Calu3 (cell line): ENCODE measurements at places on chromosomes 1 and 21.

- no peak for DNase-seq
These were observed 154.5 kb downstream of the ACTL8 start for GRCh38 chr1:17909634-17910033.

GRCh38 chr1:234598974-234599616 lies 10.9 kb downstream of the IRF2BP2 start:
- no peak for DNase-seq

DNA sequence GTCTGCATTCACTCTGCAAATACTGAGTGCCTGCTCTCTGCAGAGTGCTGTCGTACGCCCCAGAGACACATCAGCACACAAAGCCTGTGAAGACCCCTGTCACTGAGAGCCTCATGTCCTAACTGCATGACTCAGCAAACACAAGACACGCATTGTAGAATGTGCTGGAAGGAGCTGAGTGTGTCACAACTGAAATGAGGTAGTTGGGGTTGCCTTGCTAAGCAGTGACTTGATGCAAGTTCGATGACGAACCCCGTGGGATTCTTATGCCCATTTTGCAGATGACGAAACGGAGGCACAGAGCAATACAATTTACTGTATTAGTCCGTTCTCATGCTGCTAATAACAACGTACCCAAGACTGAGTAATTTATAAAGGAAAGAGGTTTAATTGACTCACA lies 65.1 kb downstream of the RIPK4 start:
- DNase-seq = no peak

DNA sequence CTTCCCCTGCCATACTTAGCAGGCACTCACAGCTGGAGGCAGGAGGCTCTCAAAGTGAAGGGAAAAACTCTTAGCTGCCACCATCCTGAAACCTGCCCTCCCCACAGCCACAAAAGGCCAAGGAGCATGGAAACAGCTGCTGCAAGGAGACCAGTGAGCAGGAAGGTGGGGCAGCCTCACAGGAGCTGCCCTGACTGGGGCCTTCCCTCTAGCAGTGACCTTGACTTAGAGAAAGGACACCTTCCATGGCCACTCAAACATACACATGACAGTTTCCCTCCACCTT lies 126.3 kb downstream of the HIVEP3 start:
- no peak for DNase-seq

DNA sequence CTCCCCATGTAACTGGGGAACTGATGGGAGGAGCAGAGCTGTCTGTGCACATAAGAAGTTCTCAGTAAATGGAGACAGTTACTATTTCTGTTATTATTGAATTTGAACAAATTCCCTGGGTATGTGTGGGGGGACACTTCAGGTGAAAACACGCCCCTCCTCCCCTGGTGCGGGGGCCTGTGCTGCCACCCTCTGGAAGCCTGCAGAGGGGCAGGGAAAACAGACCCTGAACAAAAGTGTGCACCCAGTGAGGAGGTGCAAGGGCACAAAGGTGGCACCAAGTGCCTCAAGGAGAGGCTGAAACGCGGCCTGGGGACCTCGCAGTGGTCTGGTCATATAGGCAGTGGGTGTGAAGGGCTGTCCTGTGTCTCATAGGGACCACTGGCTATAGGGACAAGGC lies 18.2 kb upstream of the NADK start:
- no peak for DNase-seq

GRCh38 chr1:220153147-220153546 lies 59.2 kb downstream of the IARS2 start:
- no peak for DNase-seq

- DNase-seq = no peak
These were observed 11.5 kb downstream of the ALDH4A1 start for GRCh38 chr1:18890706-18891425.

DNA sequence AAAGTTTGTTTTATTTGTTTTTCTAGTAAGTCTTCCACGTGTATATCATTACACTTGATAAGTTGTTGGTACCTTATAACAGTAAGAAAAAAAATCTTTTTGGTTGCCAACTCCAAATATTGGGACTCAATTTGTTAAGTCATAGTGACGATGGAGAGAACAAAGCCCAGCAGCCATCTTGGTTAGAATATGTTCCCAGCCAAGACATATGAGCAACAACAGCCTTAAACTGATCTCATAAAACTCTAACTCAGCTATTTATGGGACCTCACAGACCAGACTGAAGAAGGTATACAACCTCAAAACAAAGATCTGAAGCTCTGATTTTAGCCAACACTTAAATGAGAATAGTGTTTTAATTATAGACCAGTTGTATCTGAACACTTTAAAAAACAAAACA lies 281.3 kb downstream of the VAV3 start:
- DNase-seq = no peak

- DNase-seq = no peak
These were observed 142.4 kb upstream of the GALNT2 start for GRCh38 chr1:229924639-229925038.

- DNase-seq = no peak
These were observed 42.4 kb upstream of the KCNA3 start for GRCh38 chr1:110717179-110717578.

GRCh38 chr1:92599184-92599583 lies 112.5 kb upstream of the GFI1 start:
- DNase-seq = no peak

GRCh38 chr1:71920556-71920955 lies 361.8 kb downstream of the NEGR1 start:
- DNase-seq = no peak

GRCh38 chr1:222777463-222777862 lies 37.4 kb upstream of the DISP1 start:
- no peak for DNase-seq

- DNase-seq = no peak
These were observed 21.0 kb upstream of the RAP1A start for GRCh38 chr1:111598544-111598943.

- no peak for DNase-seq
These were observed 47.3 kb downstream of the RAP1GAP start for GRCh38 chr1:21621761-21622436.

GRCh38 chr1:13701271-13701640 lies 1.3 kb downstream of the PRDM2 start:
- DNase-seq = no peak

GRCh38 chr1:85611425-85611824 lies 30.9 kb downstream of the CCN1 start:
- DNase-seq = no peak

DNA sequence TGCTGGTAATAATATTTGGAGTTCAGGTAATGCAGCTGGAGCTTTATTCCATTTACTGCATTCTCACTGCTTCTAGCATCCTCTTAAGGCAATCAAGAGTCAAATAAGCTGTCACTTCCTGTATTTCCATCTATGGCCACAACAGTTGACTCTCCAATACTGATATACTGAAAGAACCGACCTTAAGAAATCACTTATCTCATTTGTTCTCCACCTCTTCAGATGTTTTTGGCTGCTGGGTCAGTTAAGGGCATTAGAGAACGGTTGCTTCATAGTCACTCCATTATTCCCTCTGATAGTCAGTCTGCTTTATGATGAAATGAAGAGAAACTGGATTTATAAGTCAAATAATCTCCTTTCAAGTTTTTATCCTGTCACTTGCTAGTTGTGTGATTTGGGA lies 14.2 kb upstream of the RGS4 start:
- DNase-seq = no peak

DNA sequence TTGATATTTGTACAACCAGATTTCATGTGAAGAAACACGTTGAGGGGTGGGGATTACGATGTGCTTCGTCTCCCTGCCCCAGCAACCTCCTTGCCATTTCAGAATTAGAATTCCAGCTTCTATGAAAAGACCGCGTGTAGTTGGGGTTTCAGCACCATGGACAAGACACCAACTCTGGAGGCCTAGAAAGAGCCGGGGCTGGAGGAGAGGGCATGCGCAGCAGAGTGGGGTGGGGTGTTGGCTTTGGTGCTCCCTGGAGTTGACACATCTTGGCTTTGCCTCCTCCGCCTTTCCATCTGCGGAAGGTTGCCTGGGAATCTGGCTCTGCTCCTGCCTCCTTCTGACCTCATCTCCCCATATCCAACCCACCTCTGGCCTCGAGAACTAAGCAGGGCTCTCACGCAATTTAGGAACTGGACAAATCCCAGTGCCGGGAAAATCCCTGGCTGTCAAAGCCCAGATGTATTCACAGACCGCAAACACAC lies 11.8 kb downstream of the HTR6 start:
- peak; percentile 27 for DNase-seq

DNA sequence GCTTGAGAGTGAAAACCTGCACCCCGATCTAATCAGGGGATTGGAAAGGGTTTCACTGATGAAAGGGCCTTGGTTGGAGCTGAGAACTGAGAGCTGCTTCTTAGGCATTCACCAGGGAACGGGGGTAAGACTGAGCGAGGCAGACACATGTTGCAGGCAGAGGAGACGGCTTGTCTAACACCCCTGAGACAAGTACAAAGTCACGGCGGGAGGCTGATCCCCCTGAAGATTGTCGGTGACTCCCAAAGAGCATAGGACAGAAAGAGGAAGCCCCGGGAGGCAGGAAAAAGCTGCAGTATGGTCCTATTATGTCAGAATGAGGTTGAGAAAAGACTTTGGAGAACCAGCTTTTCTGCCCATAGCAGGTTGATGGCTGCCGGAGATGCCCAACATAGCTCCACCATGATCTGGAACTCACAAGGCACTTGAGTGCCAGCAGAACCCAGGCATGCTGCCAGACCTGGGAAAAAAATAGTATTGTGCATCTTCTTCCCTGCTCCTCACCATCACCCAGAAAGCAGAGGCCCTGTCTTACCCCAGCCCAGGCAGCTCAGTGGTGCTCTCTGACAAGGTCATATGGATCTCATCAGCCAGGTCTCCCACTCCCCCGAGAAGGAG lies 463.9 kb upstream of the PROX1 start:
- no peak for DNase-seq

- DNase-seq = no peak
These were observed 13.7 kb downstream of the ALX3 start for GRCh38 chr1:110056776-110057175.

- DNase-seq = no peak
These were observed 2.6 kb downstream of the FNDC5 start for GRCh38 chr1:32868085-32868484.

- no peak for DNase-seq
These were observed 69.6 kb upstream of the SGIP1 start for GRCh38 chr1:66464351-66464750.

DNA sequence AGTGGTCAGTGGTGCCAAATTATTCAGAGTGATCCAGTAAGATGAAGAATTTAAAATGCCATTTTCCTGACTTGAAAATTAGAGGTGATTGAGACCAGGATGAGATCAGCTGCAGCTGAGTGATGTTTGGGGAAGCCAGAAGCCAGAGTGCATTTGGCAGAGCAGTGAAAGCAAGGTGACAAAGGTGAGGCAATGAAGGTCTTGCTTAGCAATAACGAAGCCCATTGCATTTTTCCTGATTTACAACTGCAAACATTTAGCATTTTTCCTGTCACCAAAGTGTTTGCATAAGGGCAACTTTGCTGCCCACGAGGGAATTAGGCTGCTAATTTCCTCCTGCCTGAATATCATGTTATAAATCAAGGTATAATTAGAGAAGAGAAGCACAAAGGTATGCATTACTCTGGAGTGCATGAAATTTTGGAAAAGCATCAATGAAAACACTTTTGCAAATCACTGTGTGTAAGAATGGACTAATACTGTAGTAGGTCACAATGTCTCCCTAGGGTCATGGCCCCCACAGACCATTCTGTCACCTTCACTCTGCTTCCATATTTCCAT lies 188.2 kb upstream of the LYPLAL1 start:
- peak; percentile 13 for DNase-seq

DNA sequence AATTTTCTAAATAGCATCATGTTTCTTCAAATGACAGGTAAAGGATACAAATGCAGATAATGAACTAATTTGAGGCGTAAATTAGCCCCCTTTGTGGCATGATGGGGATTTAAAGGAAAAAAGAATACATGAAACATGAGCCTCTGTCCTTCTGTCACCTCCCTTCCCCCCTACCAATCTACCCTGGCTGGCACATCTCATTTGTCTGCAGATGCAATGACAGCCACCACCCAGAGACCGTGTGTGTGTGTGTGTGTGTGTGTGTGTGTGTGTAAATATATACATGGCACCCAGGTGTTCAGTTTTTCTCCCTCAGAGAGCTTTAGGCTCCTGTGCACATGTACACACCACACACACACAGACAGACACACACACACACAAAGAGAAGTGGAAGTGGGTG lies 451.1 kb downstream of the RWDD3 start:
- no peak for DNase-seq

DNA sequence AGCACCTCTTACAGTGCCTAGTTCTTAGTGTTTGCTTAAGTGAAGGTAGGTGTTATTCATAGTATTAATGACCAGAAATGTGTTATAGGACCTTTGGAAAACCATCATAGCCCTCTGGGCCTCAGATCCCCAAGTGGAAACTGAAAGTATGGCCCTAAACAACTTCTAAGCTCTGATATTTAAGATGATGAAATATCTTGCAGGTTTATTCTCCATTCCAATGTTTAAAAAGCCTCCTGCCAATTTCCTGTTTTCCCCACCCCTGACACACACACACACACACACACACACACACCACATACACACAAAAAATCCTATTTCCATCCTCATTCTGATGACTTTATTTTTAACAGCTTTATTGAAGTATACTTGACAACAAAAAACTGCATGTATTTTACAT lies 108.2 kb downstream of the DIRAS3 start:
- DNase-seq = no peak

- DNase-seq = peak; percentile 73
These were observed 6.2 kb upstream of the EFCAB14 start for GRCh38 chr1:46724991-46725735.
